ENCODE measurements at places on chromosomes 5 and 9.

GRCh38 chr5:60219921-60220320 is 326.4 kb upstream of the PDE4D start:
- DNase-seq, result no peak

GRCh38 chr9:20220286-20220685 is 402.0 kb downstream of the MLLT3 start:
- no peak for DNase-seq

GRCh38 chr9:4555236-4555635 is 65.0 kb downstream of the SLC1A1 start:
- DNase-seq, result no peak

GRCh38 chr9:22119522-22120158 is 110.5 kb upstream of the CDKN2B start:
- DNase-seq, result peak; percentile 61

- no peak for DNase-seq
Measured at GRCh38 chr9:8860925-8861324, 1061.3 kb upstream of the DMAC1 start.

GRCh38 chr9:68533678-68534077 is 7.0 kb downstream of the TMEM252 start:
- DNase-seq, result no peak

- no peak for DNase-seq
Measured at GRCh38 chr5:80406980-80407734, 707 bp upstream of the ZFYVE16 start.

DNA sequence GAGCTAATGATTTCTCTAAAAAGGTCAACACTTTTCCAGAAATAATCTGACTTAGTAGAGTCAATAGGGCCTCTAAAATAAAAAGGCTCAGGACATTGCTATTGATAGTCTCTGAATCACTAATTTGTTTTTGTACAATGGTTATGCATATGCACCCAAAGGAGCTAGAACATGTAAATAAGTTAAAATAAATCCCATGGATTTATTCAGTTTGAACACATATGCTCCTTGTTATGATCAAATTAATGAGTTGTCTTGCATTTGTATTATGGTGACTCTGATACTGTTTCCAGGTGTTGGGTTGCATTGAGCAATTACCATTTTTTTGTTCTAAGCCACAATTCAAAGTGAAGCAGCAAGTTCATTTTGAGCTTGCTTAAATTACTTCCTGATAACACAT is 276.0 kb upstream of the TUSC1 start:
- no peak for DNase-seq

- no peak for DNase-seq
Measured at GRCh38 chr9:73042155-73042554, 89.3 kb upstream of the ALDH1A1 start.

GRCh38 chr9:135245482-135246247 is 158.2 kb downstream of the OLFM1 start:
- DNase-seq, result no peak

Data from PC-3 (cell line).